NCI-H2227 treated with DMSO at 0.1 percent for 48 hours (cell line): ENCODE measurements at places on chromosomes 2 and 18.
A peak's percentile ranks its signal among the peaks of the same experiment; 100 is the strongest.

DNA sequence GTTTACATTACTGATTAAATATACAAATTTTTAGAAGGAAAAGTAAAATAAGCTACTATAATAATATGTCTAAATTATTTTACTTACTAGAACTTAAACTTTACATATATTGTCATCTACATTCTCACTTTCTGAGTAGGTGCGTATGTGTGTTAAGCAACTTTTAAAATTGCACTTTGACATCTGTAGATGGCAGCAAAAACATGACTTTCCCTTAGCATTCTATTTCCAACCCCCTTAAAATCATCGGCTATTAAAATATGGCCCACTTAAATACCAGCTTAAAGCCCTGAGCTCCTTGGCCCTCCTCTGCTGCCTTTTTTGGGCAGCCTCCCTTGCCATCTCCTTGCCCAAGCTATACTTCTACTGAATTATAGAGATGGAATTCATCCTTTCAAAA, 78.0 kb downstream of the UPP2 start:
- peak; percentile 17 for DNase-seq

DNA sequence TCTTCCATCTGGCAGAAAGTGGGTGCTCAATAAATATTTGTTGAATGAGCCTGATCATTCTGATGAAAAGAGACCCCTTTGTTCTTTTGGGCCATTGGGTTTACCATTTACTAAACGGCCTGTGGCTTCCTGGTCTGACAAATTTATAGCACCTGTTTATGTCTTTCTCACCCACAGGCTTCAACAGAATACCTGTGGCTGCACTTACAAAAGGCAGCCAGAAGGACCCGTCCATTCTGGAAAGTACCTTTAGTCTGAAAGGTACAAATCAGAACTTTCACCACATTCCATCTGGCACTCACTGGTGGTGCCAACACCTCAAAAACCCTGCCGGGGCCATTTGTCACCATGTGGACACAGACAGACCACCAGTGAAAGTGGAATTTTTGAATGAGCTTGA, 167.5 kb downstream of the ETAA1 start:
- no peak for DNase-seq

- DNase-seq: no peak
Observed at GRCh38 chr2:55268288-55268906, 634 bp downstream of the MTIF2 start.

- no peak for DNase-seq
Observed at GRCh38 chr18:5414546-5414945, 119.0 kb upstream of the ZBTB14 start.

DNA sequence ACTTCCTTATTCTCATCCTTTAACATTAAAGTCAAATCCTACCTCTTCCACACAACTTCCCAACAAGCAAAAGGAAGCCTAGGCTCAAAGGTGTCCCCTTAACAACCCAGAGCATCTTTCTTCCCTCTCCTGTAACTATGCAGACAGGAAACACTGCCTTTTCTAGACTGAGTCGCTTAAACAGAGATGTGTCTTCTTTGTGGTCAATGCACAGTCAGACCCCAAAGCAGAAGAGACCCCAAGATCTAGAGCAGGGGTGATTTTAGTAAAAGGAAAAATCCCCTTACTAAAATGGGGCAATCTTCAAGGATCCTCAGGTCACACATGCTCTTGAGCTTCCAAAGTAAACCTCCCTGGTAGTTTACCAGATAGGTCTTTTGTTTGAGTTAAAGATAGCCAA, 86.6 kb upstream of the POMC start:
- no peak for DNase-seq

- DNase-seq: no peak
Observed at GRCh38 chr2:227782804-227783203, 30.8 kb upstream of the CCL20 start.

- DNase-seq: no peak
Observed at GRCh38 chr2:215693193-215693998, 257.5 kb upstream of the FN1 start.

DNA sequence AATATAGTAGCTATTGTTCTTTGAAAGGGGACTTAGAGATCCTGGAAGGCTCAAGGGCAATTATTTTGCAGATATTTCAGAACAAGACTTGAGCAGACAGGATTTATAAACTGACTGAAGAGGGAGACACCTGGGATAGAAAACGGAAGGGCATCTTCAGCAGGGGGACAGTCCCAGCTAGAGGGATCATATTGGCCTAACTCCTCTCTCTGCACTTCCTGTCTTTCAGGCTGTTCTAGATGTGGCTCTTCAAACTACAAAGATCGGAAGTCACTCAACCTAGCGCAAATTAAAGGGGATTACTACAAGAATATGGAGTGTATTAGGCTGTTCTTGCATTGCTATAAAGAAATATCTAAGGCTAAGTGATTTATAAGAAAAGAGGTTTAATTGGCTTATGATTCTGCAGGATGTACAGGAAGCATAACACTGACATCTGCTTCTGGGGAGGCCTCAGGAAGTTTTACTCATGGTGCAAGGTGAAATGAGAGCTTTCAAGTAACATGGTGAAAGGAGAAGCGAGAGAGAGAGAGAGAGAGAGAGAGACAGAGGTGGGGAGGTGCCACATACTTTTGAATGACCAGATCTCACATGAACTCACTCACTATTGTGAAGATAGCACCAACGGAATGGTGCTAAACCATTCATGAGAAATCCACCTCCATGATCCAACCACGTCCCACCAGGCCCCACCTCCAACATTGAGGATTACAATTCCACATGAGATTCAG, 5.3 kb upstream of the CTIF start:
- DNase-seq: no peak

- DNase-seq: no peak
Observed at GRCh38 chr2:222938327-222938726, 77.5 kb downstream of the ACSL3 start.

DNA sequence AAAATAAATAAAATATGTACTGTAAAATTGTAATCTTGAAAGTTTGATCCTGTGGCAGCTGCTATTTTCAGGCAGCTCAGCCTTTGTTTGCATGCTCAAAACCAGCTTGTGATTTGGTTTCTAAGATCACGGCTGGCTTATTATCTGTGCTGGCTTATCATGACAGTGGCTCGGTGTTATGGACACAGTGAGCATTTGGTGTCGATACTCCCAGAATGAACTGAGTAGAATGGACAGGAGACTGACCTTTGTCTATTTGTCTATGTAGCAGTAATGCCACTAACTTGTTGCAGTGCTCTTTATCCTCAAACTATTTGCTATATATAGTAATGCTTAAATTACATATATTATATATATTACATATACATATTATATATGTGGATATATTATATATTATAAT, 58.8 kb downstream of the NEDD4L start:
- DNase-seq: no peak

GRCh38 chr2:144681389-144681788, 161.5 kb upstream of the ZEB2 start:
- DNase-seq: no peak

- no peak for DNase-seq
Observed at GRCh38 chr2:153584244-153584643, 105.7 kb upstream of the RPRM start.

- no peak for DNase-seq
Observed at GRCh38 chr18:34631093-34631966, 78.8 kb upstream of the DTNA start.

DNA sequence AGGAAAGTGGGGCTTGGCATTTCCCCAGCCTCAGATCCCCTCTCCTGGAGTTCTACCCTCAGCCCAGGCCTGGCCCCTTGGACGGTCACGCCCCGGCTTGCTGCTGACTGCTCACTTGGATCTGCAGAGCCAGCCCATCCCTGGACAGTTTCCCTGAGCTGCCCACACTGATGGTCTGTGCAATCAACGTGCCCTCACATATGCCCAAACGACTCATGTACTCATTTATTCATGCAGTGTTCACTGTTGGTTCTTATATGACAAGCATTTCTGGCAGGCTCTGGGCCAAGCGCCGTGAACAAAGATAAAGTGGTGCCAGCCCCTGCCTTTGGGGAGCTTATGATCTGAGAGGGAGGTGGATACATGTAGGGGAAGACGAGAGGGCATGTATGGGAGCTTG, 20.3 kb upstream of the GLI2 start:
- no peak for DNase-seq

- no peak for DNase-seq
Observed at GRCh38 chr18:71878226-71878625, 665.9 kb downstream of the CBLN2 start.

DNA sequence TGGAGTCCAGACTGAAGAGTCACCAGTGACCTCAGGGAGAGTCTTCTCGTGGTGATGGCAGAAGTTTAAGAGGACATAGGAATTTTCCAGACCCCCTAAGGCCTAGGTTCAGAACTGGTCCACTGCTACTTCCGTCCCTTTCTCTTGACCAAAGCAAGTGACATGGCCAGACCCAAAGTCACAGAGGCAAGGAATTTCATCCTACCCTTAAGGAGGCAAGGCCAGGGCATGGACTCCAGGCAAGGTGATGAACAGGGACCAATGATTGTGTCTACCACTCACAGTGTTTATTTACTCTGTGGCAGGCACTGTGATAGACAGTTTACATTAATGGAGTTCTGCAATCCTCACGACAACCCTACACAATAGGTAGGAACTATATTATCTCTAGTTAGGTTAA, 265.1 kb downstream of the GLI2 start:
- DNase-seq: no peak

- peak; percentile 63 for DNase-seq
Observed at GRCh38 chr2:219002395-219003266, 9.4 kb upstream of the CRYBA2 start.

- DNase-seq: no peak
Observed at GRCh38 chr2:227783404-227784138, 30.1 kb upstream of the CCL20 start.

DNA sequence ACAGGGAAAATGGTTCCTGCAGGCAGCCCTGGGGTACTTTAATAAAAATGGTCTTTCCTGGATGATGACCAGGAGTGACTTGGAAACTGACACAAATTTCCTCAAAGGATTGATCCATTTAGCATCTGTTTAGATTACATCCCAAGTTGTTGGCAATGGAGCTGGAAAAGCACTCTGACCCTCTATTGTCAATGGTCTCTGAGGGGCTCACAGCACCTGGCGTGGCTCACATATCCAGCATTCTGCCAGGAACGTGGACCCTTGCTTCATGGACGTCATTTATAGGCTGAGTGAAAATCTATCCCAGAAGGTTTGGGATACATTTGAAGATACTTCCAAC, 43.8 kb downstream of the SERTAD2 start:
- no peak for DNase-seq

GRCh38 chr2:235043762-235044500, 92.1 kb downstream of the SH3BP4 start:
- no peak for DNase-seq
